Retinal pigment epithelial cell (primary cell): ENCODE measurements at places on chromosomes 7 and 10.

DNA sequence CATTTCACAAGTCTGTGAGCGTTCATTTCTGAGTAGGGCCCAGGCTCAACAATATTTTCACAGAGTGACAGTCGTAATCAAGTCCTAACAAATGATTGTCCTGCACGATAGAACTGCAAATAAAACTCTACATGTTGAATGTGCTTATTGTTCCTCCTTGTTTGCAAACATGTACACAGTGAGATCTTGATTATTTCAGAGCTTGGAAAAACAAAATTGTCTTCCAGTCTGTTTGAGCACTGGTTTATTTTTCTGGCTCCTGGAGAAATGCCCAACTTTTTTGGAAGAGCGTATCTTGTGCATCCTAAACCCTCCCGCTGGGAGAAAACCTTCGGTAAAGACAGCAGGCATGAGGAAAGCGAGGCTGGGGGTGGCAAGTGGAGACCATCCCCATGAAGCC, 91.1 kb downstream of the TEX36 start:
- DNase-seq, result no peak

DNA sequence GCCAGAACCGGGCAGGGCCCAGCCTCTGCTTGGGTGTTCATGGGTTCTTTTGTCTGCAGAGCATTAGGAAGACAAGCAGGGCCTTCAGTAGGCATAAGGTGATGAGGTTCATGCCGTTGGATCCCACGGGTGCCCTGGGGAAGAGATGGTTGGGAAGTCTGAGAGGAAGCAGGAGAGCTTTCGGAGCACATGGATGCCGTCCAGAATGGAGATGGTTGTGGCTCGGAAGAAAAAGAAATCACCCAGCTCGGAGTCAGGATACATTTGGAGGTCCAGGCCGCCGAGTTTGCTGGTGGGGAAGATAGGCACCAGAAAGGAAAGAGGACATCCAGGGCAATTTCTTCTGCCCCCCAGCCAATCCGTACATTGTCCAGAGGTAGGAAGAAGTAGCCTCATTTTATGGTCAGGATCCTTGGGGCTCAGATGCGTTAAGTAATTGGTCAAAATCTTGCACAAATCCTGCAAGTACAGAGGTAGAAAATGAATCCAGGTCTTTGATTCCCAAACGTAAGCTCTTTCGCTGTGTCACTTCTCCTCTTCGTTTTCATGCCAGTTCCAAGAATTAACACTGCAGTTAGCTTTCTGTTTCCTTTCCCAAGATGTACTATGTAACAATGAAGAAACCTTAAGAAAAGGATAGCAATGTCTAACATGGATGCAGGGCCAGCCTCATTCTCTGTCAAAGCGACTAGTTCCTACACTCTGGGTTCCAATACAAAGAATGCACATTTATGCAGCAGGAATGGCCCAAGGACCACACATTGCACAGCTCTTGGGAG, 147.8 kb upstream of the KLF6 start:
- DNase-seq, result no peak

GRCh38 chr7:64775289-64775688, 18.9 kb upstream of the ZNF138 start:
- no peak for DNase-seq

- DNase-seq, result peak; percentile 65
Observed at GRCh38 chr7:134693256-134693655, 46.6 kb downstream of the BPGM start.

DNA sequence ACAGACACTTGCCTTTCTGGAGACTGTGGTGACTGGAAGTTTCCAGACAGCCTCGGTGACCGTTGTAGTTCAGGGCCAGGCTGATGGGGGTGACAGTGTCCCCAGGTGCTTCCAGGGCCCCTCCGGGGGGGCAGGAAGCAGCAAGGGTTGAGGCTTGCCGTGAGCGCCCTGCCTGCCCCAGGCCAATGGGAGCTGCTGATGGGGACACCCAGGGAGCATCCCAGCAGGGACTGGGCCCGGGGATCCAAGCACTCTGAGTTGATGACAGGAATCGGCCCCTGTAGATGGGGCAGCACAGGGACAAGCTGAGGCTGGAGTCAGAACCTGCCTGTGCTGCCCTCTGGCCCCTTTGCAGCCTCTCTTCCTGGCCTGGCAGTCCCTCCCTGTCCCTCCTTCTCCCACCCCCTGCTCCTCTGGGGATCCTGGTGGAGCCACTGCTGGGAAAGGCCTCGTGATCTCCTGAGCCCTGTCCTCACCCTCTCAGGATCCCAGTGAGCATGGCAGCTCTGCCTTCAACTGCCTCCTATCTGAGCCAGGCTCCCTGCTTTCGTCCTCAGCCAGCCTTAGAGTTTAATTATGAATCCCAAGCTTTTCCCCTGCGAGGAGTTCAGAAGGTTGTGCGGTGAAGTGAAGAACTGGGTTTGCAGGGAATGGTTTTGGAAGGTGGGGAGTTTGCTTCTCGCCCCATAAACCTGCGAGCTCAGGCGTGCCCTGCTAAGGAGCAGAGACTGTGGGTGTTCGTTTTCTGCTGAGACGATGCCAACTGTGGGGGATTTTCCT, 84.7 kb downstream of the ADCY1 start:
- no peak for DNase-seq

DNA sequence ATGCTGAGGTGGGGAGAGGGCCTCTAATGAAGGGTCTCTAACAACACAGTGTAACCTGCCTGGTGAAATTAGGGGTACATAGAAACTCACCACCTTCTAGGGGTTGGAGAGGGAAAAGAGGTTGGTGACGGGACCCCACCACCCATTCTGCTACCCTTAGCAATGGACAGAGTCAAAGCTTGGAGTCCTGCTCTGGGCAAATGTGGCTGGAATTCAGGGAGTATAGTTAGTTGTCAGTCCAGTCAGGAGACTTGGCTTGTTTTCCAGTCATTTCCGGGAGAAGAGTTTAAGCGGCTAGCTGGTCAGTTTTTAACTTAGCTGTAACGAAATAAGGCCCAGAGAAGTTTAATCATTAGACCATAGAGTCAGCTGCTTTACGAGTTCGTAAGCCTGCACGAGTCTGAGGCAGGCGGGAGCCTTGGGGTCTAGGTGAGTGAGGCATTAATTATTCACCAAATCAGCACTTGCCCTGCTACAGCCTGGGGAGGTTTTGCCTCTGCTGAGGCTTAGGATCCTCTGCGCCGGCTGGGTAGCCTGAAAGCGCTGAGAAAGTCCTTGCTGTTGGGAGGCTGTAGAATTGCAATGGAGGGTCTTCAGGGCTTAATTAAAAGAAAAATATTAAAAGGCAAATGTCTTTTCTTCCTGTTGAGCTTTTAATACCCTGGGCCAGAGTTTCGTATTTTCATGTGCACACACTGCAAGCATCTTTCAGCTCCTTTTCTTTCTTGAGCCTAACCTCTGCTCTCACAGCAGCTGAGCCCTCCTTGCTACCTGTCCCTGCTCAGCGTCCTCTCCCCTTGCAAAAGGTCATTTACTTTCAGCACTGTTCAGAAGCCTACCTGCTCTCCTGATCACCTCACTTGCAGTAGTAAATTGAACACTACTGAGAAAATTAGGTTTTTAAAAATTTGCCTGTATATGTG, 1.5 kb upstream of the LAMB1 start:
- DNase-seq, result peak; percentile 73

DNA sequence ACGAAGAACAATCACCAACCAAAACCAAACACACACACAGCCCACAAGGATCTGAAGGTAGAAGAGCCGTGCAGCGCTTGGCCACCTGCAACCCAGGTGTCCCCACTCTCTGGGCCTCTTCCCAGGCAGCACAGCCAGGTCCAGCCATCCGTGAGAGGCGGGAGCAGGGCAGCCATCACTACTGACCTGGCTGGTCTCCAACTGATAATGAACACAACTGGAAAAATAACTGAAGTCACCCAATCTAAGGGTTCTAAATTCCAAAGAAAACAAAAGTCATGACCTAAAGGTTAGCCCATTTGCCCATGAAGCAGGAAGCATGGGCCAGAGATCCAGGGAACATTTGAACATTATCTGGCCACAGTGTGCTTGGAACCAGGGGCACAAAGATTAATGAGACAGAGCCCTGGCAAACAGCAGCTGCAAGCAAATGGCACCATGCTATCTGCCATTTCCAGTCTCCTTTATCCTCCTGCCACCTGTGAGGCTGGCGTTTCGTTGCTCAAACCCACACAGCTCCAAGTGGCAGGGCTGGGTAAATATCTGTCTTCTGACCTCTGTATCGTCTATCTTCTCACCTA, 207.9 kb downstream of the TNS3 start:
- DNase-seq, result no peak

DNA sequence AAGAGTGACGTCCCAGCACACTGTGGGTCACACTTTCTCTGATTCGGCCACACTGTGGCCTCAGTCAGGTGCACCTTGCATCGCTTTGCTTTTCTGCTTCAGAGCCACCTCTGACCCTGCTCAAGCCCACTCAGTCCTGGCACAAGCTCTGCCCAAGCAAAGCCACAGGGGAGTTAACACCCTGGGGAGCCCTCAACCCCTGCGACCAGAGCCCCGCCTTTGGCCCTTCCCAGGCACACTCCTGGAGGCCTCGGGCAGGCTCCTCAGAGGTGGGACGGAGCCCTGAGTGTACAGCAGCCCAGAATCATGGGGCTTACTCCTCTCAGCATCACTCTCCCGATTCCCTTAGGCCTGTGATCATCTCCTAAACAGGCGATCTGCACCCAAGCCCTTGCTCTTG, 71.0 kb downstream of the HIPK2 start:
- no peak for DNase-seq

DNA sequence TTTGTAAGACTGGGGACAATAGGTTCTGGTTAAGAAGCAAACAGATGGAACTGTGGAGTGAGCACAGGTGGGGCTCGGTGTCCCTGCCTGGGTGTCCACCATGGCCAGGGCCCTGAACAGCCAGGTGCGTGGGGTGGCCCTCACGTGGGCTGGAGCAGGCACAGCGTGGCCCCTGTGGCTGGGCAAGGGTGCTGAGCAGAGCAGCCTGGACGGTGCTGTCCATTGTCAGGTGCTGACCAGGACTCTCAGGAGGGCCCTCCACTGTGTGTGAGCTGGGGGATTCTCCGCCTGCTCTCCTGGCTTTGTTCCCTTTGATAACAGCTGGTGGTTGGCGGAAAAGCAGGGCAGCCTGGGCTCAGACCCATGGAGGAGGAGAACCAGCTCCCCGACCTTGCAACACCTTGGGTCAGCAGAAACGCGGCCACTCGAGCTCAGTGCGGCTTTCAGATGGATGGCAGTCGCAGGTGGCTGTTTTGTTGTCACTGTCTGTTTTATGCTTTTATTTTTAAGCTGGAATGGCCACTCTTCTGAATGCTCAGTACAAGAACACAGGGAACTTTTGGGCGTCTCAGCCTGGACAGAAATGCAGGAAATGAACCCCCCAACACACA, 273.9 kb upstream of the ADARB2 start:
- no peak for DNase-seq

DNA sequence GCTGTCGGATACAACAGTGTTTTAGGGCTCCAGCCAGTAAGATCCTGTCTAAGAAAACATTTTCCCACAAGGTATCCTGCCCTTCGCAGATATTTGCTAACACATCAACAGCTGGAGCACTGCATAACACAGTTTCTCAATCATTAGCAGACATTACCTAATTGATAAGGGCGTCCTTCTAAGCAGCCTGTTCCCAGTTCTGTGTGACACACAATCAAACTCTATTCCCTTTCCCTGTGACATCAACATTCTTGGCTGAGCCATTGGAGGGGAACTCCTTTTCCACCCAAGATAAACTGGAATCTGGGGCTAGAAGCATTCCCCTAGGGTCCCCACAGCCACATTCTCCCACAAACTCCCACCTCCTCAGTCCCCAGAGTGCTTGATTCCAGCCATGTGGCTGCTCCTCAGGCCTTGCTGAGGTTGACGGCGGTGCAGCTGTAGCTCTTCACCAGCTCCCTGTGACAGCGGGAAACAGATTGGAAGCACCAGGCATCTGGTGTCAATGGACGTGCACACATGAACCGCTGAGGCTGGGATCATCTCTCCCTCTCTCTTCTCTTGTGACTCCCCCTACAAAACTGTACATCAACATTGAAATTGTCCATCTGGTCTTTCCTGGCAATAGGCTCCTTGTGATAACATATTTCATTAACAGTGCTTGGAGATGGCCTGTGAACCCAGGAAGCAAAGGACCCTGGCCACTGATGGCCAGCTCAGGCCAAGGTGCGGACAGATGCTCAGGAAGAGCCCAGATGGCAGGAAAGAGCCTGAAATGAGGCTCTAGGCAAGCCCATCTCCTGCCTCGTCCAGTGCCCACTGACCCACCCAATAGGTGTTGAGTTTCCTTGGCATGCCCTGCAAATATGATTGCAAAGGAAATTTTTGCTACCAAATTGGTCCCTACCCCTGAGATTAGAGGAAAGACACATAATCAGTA, 131.1 kb upstream of the TBX20 start:
- no peak for DNase-seq

GRCh38 chr7:69047151-69047754, 551.0 kb upstream of the AUTS2 start:
- no peak for DNase-seq

- peak; percentile 90 for DNase-seq
Observed at GRCh38 chr10:110802551-110803238, 69.0 kb upstream of the PDCD4 start.

- no peak for DNase-seq
Observed at GRCh38 chr10:75432176-75432575, 752 bp downstream of the LRMDA start.

- no peak for DNase-seq
Observed at GRCh38 chr7:19574131-19574530, 134.7 kb downstream of the POLR1F start.

GRCh38 chr7:41544241-41544640, 158.6 kb downstream of the INHBA start:
- DNase-seq, result no peak

- DNase-seq, result no peak
Observed at GRCh38 chr10:116082206-116082605, 190.8 kb downstream of the GFRA1 start.
